CD4-positive, alpha-beta T cell treated with Interleukin-12 subunit alpha and Interleukin-12 subunit beta, for 1 hour (primary cell): ENCODE measurements at places on chromosomes 1 and 21.
A peak's percentile ranks its signal among the peaks of the same experiment; 100 is the strongest.

- no peak for DNase-seq
Observed at GRCh38 chr1:209428241-209428921, 155.1 kb upstream of the CAMK1G start.

DNA sequence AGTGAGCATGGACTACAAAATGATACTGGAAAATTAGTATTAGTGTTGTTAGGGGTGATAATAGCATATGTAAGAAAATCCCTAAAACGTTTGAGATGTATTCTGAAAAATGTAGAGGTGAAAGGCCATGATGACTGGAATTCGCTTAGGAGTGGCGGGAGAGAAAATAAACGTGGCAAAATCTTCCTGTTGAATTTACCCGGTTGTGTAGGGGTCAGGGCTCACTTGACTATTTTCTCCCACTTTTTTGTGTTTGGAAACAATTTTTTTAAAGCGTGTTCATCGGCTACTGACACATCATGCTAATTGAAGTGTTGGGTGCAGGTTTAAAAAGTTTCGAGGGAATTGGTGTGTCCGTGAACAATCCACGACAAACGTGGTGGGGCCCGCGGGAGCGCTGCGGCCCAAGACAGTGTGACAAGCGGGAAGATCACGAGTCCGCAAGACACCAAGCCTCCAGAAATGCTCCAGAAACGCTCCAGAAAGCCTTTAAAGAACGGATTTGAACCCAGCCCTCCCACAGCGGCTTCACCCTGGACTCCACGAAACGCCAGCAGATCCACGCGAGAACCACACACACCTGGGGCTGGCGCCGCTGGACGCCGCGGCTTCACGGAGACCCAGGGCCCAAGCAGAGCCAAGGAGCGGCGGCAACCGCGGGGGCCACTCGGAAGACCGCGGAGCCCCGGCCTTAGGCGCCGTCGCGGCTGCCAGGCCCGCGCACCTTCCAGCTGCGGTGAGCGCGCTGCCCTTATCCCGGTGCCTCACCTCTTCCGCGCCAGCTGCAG is 573 bp downstream of the PSMG1 start:
- DNase-seq: no peak

- DNase-seq: peak; percentile 82
Observed at GRCh38 chr1:1573843-1574720, 581 bp downstream of the SSU72 start.

GRCh38 chr1:17207540-17207939 is 2.6 kb downstream of the PADI1 start:
- DNase-seq: no peak

- DNase-seq: no peak
Observed at GRCh38 chr1:30834253-30834652, 74.3 kb downstream of the SDC3 start.

DNA sequence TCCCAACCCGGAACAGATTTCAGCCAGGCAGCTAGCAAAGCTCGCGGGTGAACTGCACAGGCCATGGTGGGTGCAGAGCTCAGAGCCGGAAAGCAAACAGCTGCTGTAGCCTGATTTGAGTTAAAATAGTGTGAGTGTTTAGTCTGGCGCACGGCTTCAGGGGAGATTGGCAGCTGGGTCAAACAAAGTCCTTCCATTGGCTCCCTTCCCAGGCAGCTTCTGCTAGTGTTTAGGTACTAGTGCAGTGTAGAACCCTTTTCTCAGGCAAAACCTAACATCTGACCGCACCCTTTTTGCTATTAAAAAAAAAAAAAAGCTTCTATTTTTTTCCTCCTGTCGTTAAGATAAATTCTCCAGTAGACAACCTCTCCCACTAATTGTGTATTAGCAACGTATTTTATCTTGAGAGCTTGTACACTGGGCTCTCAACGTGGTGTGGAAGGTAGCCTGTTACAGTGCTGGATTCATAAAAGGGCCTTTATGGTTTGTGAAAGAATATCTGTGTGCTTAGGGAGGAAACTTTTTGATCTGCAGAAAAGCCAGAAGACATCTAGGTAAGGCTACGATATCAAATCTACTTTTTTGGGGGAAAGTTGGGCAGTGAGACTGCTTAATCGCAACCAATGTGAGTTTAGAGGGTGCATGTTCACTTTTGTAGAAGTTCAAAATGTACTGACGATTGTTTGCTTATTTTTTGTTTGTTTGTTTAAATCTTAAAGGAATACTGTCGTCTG is 689.6 kb downstream of the USP25 start:
- DNase-seq: no peak

DNA sequence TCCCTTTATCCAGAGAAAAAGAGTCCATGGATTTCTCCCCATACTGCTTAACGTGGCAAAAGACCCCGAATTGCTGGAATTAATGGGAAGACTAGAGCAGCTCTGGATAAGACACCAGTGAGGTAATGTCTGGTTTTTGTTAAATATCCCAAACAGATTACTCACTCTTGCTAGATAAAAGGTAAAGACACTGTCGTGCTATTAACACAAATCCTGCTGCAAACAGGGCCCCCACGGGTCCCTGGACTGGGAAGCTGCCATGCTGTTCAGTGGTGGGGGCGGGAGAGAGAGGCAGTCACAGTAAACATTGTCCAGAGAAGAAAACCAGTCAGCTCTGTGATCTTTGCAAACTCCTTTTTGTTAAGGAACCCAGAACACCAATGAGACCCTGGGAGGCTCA is 15.2 kb upstream of the SRP9 start:
- DNase-seq: no peak

DNA sequence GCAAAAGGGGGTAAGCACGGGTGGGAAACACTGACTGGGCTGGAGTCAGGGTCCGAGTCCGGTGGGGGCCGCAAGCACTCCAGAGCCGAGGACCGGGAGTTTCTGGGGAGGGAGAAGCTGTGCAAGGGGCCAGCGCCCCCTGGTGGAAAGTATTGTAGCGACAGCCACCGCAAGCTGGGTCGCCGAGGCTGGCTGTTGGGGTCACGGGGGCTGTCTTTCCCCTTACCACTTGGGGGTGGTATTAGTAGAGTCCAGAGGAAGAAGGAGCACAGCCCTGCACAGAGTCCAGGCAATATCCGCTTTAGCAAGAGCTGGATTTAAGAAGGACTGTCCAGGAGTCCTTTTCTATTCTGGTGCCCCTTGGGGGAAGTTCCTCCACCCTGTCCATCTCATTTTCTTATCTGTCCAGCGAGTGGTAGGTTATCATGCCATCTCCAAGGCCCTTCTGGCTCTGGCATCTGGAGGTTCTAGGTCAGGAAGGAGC is 17.9 kb upstream of the ETV3 start:
- DNase-seq: peak; percentile 79

- no peak for DNase-seq
Observed at GRCh38 chr1:99326215-99326949, 62.1 kb downstream of the PLPPR4 start.

DNA sequence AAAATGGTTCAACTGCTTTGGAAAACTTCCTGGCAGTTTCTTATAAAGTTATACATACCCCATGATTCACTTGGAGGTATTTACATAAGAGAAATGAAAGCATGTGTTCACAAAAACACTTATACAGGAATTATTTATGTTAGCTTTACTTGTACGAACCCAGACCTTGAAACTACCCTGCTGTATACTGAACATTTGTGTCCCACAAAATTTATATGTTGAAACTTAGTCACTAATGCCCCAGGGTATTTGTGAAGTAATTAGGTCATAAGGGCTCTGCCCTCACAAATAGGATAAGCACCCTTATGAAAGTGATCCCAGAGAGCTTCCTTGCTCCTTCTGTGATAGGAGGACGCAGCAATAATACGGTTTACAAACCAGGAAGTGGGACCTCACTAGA is 42.7 kb upstream of the B3GALT2 start:
- no peak for DNase-seq

DNA sequence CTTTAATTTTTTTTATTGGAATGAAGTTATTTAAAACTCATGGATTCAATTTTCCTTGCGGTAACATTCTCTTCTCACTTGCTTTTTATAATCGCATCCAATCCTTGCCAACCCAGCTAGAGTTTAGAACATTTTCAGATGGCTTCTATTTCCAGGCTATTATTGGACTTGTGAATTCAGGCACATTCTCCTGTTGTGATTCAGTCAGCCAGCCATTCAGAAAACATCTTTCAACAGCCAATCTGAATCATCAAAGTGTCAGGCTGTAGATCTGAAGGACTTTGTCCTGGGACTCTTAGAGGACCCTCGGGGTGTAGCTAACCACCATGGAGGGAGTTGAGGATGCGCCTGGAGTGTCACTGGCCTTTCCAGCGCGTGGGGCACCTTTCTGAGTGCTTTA is 92.4 kb downstream of the PRDM2 start:
- no peak for DNase-seq

DNA sequence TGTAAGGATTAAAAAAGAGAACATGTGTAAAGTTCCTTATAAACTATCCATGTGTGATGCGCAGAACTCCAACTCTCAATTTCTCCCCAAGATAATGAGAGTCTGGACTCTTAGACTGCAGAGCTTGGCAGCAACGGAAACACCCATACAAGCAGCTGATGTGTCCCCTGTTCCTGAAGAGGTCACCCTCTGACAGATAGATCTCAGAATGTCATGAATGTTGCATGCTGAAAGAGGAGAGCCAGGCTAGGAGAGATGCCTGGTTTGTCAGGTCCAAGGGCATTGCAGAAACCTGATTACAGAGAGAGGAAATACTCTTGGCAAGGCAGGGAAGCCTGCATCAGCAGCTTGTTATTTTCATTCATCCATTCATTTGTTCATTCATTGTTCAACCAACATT is 24.2 kb downstream of the MTARC1 start:
- no peak for DNase-seq

DNA sequence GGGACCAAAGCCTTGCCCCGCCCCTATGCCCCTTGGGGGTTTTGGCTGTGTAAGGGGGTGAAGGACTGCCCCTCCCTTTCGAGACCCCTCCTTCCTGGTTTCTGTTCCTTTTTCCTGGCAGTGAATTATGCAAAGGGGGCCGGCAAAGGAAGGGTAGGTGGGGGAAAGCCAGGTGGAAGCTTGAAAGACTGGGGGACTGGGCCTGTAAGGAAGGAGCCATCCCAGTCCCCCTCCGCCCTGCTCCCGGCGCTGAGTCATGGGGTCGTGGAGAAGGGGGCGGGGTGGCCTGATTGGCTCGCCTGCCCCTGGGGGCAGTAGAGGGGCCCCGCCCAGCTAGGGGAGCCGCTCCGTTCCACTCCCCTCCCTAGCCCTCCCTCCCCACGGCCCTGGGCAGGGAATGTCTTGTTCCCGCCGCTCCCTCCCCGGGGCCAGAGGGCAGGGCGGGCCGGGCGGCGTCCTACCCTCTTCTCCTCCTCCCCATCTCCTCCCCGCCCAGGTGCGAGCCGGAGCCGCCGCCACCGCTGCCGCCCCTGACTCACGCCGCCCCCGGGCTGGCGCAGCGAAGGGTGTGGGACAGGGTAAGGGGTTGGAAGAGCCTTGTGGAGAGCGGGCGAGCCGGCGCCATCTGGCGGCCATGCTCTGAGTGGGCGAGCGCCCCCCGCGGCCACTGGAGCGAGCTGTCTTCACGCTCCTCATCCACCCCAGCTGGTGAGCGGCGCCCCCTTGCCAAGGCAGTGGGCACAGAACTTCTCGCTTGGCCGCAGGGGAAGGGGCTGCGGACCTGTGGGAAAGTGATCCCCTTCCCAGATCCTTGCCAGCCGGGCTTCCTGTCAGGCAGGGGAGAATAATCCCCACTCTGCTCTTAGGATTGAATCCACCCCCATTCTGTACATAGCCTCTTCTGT is 14.7 kb downstream of the ZBTB7B start:
- DNase-seq: peak; percentile 91

DNA sequence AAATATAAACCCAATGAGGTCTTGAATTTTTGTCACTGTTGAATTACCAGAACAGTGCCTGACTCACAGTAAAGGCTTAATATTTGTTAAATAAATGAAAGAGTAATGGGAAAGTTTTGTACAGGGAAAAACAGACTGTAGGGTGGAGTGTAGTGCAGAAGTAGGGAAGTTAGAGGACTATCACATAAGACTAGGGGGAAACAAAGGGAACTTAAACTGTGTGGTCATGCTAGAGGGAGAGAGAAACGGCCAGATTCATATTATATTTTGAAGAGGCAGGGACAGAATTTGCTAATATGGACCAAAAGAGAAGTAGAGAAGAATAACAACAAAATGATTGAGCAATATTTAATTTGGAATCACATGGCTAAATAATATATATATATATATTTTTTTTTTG is 14.8 kb downstream of the CTSK start:
- DNase-seq: no peak

GRCh38 chr1:9346566-9346965 is 53.9 kb downstream of the SPSB1 start:
- no peak for DNase-seq

DNA sequence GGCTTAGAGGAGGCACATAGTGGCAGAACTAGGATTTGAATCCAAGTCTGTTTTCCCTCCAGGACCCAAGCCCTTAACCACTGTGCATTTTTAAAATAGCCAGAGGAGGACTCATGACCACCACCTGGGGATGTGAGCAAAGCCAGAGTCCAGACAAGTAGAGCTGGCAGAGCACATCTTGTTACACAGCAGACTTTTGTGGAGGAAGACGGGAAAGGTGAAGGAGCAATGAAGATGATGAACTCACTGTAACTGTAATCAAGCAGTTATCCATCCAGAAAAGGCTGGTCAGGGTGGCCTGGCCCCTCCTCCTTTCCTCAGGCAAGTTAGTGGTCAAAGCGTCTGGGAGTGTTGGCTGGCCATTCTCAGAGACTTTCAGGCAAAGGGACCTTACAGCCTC is 50.9 kb downstream of the SLC44A3 start:
- no peak for DNase-seq

DNA sequence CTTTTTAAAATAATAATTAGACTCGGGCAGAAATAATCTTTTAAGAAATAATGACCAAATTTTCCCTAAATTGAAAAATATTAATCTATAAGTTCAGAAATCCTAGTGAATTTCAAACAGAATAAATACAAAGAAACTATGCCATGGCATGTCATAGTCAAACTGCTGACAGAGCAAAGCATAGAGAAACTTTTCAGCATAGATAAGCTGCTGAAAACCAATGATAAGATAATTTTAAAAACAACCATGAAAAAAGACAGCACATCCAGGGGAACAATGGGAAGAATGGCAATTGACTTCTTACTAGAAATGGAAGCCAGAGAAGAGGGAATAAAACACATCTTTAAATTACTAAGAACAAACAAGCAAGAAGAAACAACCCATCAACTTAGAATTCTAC is 19.8 kb downstream of the CD1D start:
- no peak for DNase-seq

- DNase-seq: no peak
Observed at GRCh38 chr1:30909365-30910068, 959 bp upstream of the SDC3 start.

GRCh38 chr1:156811168-156811567 is 5.5 kb downstream of the SH2D2A start:
- no peak for DNase-seq

GRCh38 chr1:192830595-192831246 is 21.9 kb downstream of the RGS2 start:
- no peak for DNase-seq

DNA sequence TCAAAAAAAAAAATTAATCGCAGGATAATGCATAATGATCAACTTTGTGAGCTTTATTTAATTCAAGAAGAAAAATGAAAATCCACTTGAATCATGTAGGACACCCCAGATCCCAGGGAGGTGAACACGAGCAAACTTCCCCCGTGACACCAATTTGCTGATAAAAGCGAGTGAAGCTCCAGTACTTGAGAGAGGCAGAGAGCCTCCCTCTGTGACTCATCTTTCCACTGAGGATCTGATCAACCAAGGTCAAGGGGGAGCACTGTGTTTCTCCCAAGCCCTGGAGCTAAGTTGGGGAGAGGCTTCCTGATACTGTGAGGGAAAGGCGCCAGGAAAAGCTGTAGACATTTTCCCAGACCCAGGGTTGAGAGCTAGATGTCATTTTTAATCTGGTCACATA is 160.9 kb downstream of the SLC44A5 start:
- no peak for DNase-seq
